GM19239 (cell line): ENCODE measurements at places on chromosomes 4 and X.

- no peak for DNase-seq
These were observed 171.8 kb downstream of the SOWAHB start for GRCh38 chr4:76726176-76726575.

- peak; percentile 6 for DNase-seq
These were observed 109.3 kb upstream of the DGKK start for GRCh38 chrX:50579955-50580354.

GRCh38 chrX:131831185-131831520, 191.9 kb upstream of the STK26 start:
- DNase-seq: no peak

DNA sequence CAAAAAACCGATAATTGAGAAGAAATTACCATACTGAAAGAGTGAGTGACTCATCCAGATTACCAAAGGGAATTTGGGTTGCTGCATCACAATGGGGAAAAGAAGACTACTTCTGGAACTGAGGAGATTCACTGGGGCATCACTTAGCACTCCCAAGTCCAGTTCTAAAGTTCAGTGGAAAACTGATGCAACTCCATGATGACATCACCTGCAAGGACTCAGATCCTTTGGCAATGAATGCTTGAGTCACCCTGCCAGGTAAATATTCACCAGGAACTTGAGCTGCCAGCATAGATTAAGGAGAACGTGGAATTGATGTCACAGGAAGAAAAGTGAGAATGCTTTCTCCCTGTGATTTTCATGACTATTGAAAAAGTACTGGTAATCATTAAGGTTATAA, 32.0 kb upstream of the SMIM10L2A start:
- DNase-seq: no peak

GRCh38 chrX:2691543-2692220, 587 bp downstream of the CD99 start:
- no peak for DNase-seq

DNA sequence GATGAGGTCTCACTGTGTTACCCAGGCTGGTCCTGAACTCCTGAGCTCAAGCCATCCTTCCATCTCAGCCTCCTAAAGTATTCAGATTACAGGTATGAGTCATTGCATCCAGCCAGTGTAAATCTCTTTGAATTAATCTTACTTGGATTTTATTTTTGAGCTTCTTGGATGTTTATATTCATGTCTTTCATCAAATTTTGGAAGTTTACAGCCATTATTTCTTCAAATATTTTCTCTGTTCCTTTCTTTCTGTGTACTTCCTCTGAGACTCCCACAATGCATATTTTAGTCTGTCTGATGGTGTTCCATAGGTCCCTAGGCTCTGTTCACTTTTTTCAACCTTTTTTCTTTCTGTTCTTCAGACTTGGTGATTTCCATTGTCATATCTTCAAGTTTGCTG, 34.9 kb downstream of the ZCCHC13 start:
- DNase-seq: no peak

GRCh38 chr4:158801066-158801465, 32.2 kb downstream of the FNIP2 start:
- DNase-seq: no peak

DNA sequence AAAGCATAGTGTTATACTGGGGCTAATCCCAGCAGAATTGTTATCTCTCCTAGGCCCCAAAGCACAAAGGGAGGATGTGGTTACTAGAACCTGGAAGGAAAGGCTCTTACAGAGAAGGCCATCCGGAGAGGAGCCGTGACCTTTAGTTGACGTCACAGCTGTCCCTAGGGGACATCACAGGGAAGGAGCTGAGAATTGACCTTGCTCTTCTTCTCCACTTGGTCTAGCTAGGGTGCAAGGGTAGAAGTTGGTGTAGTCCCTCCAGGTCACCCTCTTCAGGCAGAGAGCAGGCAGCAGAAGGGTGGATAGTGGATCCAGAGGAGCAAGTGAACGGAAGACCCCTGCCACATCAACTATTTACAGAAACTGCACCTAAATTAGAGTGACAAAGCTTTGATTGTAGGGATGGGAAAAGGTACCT, 22.8 kb upstream of the FGF2 start:
- no peak for DNase-seq

DNA sequence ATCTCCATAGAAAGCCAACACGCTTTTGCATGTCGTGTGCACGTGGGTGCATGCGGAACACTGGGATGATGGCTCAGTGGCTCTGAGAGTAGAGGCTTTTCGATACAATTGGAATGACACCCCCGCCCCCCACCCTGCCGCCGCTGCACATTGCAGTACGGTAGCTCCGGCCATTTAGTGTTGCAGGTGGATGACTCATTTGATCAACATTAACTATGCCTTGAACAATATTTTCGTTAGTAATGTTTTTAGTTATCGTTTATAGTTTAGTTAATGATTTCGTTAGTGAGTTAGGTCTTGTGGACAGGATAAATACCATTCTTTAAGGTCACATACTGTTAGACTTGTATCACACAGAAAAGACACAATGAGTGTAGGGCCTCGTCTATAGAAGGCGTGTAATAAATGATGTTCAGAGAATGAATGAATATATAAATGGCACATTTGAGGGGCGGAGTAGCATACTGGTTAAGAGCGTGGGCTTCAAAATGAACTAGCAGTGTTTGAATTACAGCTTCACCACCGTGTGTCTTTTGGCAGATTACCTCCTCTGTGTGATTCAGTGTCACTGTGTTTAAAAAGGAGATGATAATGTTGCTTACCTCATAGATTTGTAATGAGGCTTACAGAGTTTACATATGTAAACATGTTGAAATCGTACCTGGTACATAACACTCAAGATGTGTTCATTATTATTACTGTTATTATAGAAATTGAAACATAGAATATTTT, 67.2 kb upstream of the TENM3 start:
- no peak for DNase-seq

GRCh38 chr4:177006331-177006730, 213.6 kb upstream of the VEGFC start:
- DNase-seq: no peak

DNA sequence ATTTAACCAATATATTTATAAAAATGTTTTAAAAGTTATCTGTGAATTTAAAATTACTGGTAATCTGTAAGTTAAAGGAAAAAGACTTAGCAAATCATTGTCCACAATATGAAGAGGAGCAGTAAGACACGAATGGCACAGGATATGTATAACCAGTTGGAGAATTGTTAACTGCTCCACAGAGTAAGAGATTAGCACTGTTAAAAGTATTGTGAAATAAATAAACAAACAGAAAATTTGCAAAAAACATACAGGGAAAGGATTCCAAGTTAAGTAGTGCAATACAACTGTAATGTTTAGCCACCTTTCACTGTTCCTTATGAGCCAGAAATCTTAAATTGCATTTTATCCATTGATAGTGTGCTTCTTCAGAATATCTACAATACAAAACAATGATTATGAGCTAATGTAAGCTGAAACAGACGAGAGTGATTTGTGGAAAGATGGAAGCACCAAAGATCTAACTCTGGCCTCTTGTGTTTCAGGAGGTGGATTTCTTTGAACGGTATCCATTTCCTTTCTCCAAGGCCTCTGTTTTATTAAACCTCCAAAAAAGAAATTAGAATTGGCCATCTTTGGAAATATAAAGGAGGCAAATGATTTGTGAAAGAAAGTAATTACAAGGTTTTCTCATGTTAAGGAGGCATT, 188.4 kb downstream of the UNC5C start:
- DNase-seq: no peak
